ENCODE measurements at places on chromosomes 5 and 9. TPM values are rescaled to one million over a fixed set of nuclear protein-coding genes. Genes with fewer than 3 reads are reported as not detected.

The CKS2 gene
- total RNA-seq, result 25.7 TPM

DNA sequence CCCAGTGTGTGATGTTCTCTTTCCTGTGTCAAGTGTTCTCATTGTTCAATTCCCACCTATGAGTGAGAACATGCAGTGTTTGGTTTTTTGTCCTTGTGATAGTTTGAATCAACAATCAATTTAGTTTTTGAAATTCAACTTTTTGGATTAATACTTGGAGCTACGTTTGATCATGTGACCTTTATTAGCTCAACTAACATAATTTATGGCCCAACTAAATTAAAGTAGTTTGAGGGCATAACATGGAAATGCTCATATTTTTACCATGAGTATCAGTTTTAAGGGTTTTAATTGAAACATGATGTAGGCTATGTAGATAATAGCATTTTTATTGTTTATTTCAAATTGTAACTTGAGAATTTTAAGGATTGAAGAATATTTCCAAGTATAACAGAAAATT, 168.0 kb downstream of the CCDC171 start:
- no peak for DNase-seq

The GABRA6 gene
- total RNA-seq, result under 0.01 TPM

GRCh38 chr5:850511-851006, at the start of gene ZDHHC11:
TSS of gene ZDHHC11 (minus strand) at chr5:850986. CDS start at chr5:850602, 384 bp downstream.
- DNase-seq, result no peak

DNA sequence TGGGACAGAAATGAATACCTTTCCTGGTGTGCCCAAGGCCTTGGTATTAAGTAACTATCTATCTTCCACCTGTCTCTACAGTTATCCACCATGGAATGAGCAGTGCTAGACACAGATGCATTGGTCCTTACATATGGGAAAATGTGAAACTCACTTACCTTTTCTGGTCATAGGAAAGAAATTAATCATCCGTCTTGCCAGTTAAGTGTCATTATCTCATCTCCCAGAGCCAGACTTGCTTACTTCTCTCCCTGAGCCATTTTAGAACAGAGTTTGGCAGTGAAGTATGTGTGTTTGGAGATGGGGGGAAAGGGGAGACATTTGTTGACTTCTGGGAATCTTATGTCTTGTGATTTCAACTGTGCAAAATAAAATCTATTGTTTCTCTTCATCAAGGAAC, 1211.0 kb upstream of the CDH6 start:
- no peak for DNase-seq

GRCh38 chr5:32559411-32559810, 25.9 kb upstream of the SUB1 start:
- DNase-seq, result no peak

- DNase-seq, result no peak
Observed at GRCh38 chr9:312596-313320, 98.1 kb downstream of the DOCK8 start.

The BARX1 gene
- total RNA-seq, result not detected

The TAF11L10 gene
- not detected for total RNA-seq

The PLPP7 gene
- total RNA-seq, result 6.1 TPM

The RNF208 gene
- total RNA-seq, result 0.82 TPM

- peak; percentile 35 for DNase-seq
Observed at GRCh38 chr5:10563110-10563944, 543 bp upstream of the ANKRD33B start.

GRCh38 chr5:102801371-102801770, 46.3 kb downstream of the PAM start:
- no peak for DNase-seq

DNA sequence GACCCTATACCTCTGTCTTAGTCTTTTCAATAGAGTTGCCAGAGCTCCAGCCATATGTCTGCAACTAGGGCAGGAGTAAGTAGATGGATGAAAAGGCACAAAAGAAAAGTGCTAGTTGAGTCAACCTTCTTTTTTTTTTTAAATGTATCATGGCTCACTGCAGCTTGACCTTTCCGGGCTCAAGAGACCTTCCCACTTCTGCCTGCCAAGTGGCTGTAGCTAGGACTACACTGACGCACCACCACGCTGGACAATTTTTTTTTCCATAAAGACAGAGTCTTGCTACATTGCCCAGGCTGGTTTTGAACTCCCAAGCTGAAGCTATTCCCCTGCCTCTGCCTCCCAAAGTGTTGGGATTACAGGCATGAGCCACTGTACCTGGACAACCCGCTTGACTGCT, 27.3 kb downstream of the FOXE1 start:
- DNase-seq, result no peak

The ADGRV1 gene
- 98.6 TPM for total RNA-seq

DNA sequence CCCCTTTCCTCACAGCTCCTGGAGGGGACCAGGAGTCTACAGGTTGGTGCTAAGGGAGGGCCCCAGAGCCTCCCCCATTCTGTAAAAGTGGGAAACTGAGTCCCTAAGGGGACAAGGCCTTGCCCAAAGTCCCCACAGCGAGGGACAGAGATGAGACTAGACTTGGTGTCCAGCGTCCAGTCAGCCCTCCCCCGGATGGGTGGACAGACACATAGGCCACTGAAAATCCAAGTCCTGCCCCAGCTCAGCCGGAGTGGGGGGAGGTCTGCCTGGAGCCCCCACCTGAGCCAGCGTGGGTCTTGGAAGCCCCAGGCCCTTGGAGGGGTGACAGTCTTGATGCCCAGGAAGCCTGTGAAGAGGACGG, 5.2 kb downstream of the BARHL1 start:
- DNase-seq, result no peak

DNA sequence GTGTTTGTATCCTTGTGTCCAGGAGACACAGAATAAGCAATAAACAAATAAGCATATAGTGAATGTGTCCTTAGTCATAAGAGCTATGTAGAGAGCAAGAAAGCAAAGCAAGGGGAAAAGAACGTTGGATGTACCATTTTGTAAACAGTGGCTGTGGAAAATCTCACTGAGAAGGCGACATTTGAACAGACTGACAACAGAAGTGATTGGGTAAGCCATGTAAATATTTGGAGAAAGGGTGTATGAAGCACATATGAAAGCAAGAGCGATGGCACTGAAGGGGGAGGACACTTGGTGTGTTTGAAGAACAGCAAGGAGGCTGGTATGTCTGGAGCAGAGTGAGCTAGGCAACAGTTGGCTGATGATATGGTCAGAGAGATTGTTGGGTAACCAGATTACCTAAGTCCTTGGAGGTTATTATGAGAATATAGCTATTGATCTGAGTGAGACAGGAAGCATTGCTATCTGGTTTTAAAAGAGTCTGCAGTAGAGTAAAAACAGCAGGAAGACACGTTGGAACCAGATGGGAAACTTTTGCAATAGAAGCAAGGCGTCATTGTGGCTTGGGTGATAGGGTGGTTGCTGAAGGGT, 115.5 kb upstream of the IL7R start:
- no peak for DNase-seq

The JAKMIP2 gene
- total RNA-seq, result 56.3 TPM

Measured in frontal cortex (tissue), 4 donors.